Activated naive CD4-positive, alpha-beta T cell treated with anti-CD3 and anti-CD28 coated beads, Interleukin-2, amount 50 U/mL, for 16 hours (primary cell): ENCODE measurements at places on chromosomes 16 and 17.

- no peak for DNase-seq
Measured at GRCh38 chr17:39551879-39552278, 55.8 kb downstream of the NEUROD2 start.

GRCh38 chr16:19108409-19109287 is 5.1 kb upstream of the ITPRIPL2 start:
- no peak for DNase-seq

GRCh38 chr17:4956493-4957061 is 5.7 kb downstream of the ENO3 start:
- DNase-seq, result peak; percentile 50

DNA sequence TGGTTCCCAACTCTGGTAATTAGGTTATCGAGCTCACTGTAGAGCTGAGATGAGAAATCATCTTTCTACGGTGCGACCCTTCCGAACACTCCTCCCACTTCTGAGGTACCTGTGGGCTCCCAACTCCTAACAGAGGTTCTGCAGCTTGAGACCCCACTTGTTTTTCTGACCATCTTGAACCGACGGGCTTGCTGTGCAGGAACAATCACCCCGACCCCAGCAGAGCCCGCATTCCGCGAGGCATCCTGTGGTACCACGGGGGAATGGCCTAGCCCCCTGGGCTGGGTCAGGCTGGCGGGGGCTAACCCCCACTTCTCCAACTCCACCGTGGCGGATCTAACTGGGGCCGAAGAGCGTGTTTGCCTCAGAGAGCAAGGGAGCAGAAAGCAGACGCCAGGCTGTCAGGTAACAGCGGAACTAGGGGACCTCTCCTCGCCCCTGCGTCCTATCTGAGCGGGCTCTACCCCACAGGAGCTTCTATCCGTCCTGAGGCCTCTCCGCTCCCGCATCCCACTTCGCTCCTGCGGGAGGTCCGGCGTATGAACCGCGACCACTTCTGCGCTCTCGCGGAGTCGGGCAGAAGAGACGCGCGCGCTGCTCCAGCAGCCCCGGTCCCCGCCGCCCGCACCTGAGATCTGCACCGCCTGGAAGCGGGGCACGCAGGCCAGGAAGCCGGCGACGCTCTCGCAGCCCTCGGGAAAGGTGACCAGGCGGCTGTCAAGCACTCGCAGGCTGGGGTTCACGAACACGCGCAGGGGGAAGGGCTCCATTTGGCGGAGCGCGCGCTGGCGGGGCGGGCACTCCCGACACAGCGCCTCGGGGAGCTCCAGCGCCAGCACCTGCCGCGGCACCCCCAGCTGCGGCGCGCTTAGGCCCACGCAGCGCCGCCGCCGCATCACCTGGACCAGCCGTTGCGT is 761 bp downstream of the PDF start:
- DNase-seq, result peak; percentile 68

- DNase-seq, result no peak
Measured at GRCh38 chr16:2792940-2793339, 5.3 kb upstream of the PRSS41 start.

GRCh38 chr16:21603928-21604327 is 4.6 kb downstream of the METTL9 start:
- DNase-seq, result no peak
